ENCODE measurements at places on chromosomes 2 and 18. TPM values are rescaled to one million over a fixed set of nuclear protein-coding genes. Genes with fewer than 3 reads are reported as not detected.

Gene TPO
- 3.9 TPM for polyA plus RNA-seq

Gene BCL2L11
- polyA plus RNA-seq: 12.6 TPM

DNA sequence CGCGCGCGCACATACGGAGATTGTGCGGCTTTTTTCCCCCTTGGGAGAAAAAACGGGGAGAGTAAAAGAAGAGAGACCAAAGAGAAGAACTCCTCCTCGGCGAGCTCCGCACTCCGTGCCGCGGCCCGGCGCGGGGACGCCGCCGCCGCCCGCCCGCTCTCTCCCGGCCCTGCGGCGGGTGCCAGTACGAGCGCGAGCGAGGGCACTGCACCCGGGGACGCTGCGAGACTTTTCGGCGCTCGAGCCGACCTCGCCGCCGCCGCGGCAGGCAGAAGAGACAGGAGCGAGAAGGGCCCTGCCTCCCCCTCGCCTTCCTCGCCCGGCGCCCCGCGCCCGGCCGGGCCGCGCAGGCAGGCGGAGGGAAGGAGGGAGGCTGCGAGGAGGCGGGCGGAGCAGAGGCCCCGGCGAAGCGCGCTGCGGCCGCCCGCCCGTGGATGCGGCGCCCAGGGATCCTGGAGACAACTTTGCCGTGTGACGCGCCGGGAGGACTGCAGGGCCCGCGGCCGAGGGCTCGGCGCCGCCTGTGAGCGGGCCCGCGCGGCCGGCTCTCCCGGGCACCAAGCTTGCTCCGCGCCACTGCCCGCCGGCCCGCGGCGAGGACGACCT is 857 bp upstream of the INHBB start:
- H3K27me3 ChIP-seq: peaks cover 95% of the 10 kb centered on the region
- peak overlapping the region; percentile 55 for H3K4me3 ChIP-seq
- DNase-seq: no peak
- H3K4me1 ChIP-seq: peaks cover 46% of the 10 kb centered on the region
- no peak overlapping the region for H3K27ac ChIP-seq
- no peaks in the 10 kb centered on the region for H3K36me3 ChIP-seq

DNA sequence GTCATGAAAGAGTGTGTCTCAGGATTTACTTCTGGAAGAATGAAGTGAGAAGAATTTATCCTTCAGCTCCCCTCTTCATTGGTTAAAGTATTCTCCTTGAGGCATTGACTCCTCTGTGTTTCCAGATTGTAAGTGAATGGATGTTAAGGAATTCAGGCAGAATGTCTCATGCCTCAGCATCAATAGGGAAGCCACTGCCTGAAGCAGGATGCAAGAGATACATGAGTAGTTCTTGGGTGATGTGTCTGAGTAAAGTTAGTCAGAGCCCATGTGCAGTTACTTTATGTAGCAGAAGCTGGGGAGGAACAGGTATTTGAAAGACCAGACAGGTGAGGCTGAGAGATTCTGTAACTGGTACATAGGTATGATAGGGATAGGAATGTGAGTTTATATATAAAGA is 34.0 kb upstream of the TMEFF2 start:
- H3K4me3 ChIP-seq: no peak overlapping the region
- no peaks in the 10 kb centered on the region for H3K27me3 ChIP-seq

- H3K27me3 ChIP-seq: no peaks in the 10 kb centered on the region
- no peaks in the 10 kb centered on the region for H3K4me1 ChIP-seq
- H3K27ac ChIP-seq: no peak overlapping the region
- no peak for DNase-seq
- H3K36me3 ChIP-seq: no peaks in the 10 kb centered on the region
Measured at GRCh38 chr2:80167284-80167808, 137.2 kb downstream of the LRRTM1 start.

- H3K36me3 ChIP-seq: no peaks in the 10 kb centered on the region
- H3K27ac ChIP-seq: no peak overlapping the region
- H3K27me3 ChIP-seq: no peaks in the 10 kb centered on the region
- no peak for DNase-seq
Measured at GRCh38 chr2:160868891-160869290, 291.3 kb upstream of the TANK start.

DNA sequence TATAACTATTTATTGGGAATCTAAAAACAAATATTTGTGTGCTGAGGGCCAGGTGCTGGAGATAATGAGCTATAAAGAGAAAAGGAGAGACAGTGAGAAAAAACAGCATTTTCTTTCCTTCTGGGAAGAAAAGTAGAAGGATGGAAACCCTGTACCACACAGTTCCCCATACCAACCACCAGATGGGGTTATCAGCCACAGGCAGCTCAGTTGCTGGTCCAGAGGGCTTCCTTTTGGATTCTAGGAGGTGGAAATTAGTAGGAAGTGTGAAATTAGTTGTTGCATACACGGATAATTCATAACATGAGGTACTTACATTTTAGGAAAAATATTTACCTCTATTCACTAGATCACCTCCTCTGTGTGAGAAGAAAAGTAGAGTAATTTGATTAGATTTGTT is 237.0 kb upstream of the FOSL2 start:
- H3K4me1 ChIP-seq: peaks cover 9% of the 10 kb centered on the region
- no peak overlapping the region for H3K4me3 ChIP-seq
- H3K36me3 ChIP-seq: no peaks in the 10 kb centered on the region
- DNase-seq: no peak
- H3K27me3 ChIP-seq: no peaks in the 10 kb centered on the region

DNA sequence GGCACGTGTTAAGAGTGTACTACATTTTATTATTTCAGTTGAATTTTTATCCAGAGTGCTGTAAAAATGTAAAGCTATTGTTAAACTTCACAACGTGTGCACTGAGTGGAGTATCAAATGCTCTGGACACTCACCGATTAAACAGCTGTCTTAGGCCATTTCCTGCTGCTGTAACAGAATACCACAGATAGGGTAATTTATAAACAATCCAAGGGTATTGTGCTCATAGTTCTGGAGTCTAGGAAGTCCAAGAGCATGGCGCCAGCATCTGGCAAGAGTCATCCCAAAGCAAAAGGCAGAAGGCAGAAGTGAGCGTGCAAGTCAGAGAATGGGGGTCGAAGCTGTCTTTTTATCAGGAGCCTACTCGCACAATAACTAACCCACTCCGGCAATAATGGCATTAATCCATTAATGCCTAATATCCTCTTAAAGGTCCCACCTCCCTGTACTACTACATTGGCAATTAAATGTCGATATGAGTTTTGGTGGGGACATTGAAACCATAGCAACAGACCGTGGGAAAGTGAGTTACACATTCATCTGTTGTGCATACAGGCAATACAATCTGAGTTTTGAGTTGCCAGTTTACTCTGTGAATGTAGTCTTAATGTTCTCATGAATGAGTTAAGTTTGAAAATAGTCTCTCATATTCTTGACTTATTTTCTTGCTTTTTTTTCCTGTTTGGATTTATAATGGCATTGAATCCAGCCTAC is 64.8 kb downstream of the ARMC9 start:
- no peak overlapping the region for H3K27ac ChIP-seq
- H3K4me3 ChIP-seq: no peak overlapping the region
- no peaks in the 10 kb centered on the region for H3K27me3 ChIP-seq
- H3K36me3 ChIP-seq: peaks cover 51% of the 10 kb centered on the region

Gene NLRC4
- 0.60 TPM for polyA plus RNA-seq

DNA sequence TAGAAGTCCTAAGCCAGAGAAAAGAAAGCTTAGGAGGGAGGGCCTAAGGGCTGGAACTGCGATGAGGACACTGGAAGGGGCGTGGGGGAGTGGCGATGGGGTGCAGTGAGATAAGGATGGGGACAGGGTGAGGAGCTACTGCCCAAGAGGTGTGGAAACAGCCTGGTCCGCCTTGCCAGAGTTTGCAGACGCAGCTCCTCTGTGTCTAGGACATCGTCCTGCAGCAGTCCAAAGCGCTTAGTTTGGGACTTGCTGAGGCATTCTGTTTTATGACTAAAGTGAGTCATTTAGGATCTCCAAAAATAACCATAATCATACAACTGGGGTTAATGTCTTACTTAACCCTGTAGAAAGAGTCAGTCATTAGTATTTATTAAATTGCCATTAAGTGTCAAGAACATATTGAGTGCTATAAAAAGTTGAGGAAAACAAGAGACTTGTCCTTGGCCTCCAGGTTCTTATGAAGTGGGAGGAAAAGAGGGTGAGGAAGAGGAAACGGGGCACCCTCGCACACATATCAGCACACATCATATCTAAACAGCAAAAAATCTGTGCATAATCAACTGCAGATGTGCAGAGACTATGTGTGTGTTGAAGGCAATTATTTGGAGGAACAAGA is 74.8 kb downstream of the CDK15 start:
- no peak for DNase-seq

- DNase-seq: no peak
- no peak overlapping the region for H3K4me3 ChIP-seq
- peaks cover 16% of the 10 kb centered on the region for H3K4me1 ChIP-seq
- H3K27me3 ChIP-seq: no peaks in the 10 kb centered on the region
- no peak overlapping the region for H3K27ac ChIP-seq
Measured at GRCh38 chr18:38009320-38009719, 443.7 kb upstream of the CELF4 start.

DNA sequence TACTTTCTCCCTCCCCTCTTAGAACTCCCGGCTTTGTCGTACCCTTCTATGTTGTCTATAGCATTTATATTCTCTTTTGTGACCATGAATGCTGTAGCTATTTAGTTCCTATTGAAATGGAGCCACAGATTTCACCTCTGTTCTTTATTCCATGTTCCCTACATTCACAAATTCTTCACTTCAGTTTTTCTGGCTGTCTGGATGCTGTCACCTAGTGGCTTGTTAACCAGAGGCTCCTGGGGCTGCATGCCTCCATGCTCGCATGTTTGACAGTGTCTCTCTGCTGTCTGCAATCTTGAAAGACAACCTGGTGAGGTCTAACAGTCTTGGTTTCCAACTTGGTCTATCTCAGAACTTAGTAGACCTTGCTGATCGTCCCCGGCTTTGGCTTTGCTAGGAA is 48.2 kb downstream of the CFAP221 start:
- H3K4me3 ChIP-seq: no peak overlapping the region
- H3K36me3 ChIP-seq: no peaks in the 10 kb centered on the region
- H3K4me1 ChIP-seq: no peaks in the 10 kb centered on the region
- no peak for DNase-seq
- no peak overlapping the region for H3K27ac ChIP-seq

DNA sequence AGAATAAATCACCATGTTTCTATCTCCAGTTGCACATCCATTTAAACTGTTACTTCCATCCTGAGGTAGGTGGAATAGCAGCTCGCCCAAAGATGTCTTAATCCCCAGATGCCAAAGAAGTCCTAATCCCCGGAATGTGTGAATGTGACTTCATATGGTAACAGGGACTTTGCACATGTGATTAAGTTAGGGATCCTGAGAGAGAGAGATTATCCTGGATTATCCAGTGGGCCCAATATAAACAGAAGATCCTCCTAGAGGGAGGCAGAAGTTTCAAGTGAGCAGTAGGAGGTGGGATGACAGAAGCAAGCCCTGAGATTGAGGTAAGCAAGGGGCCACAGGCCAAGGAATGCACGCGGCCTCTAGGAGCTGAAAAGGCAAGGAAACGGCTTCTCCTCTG is 19.8 kb downstream of the CREG2 start:
- no peaks in the 10 kb centered on the region for H3K36me3 ChIP-seq
- H3K27me3 ChIP-seq: no peaks in the 10 kb centered on the region
- DNase-seq: no peak
- H3K27ac ChIP-seq: no peak overlapping the region

DNA sequence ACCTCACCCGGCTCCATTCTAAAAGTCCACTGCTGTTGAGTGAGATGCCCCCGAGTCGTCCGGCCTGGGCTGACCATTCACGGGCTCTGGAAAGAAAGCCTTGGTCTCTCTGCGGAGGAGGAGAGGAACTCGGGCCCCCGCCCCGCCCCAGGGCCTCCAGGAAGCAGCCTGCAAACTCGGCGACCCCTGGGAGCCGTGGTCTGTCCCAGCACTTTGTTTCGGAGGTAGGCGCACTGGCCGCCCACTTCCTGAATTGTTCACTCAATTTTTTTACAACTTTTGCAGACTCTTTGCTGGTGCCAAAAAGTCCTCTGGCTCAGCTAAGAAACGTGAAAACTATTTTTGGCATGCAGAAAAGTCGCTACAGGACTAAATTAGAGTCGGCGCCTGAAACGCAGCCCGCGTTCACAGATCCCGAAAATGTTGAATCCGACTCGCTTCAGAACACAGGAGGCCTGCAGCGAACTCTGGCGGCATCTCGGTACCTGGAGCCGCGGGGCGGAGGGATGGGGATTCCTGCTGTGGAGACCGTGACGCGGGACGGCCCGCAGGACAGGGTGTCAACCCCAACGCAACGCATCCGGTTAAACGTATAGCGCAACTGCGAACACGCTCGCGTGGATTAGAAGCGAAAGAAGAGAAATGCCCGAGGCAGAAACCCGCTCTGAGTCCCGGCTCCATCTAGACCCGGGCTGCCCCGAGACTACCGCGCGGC is 1.5 kb downstream of the PXDN start:
- H3K36me3 ChIP-seq: no peaks in the 10 kb centered on the region
- peak overlapping the region; percentile 99 for H3K27ac ChIP-seq
- H3K4me1 ChIP-seq: peaks cover 51% of the 10 kb centered on the region
- peak overlapping the region; percentile 67 for H3K4me3 ChIP-seq
- peak; percentile 96 for DNase-seq

DNA sequence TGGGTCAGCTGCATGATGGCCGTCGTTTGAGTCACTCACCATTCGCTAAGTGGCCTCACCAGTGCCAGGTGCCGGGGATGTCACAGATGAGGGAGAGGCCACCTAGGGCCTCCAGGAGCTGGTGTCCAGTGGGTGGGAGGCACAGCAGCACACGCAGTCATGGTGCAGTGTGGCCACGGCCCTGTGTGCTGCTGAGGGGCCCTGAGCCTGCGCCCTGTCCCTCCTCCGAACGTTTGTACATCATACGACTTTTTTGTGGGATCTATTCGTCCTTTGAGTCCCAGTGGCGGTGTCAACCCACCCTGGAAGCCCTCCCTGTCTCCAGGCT is 30.1 kb upstream of the ODC1 start:
- no peak overlapping the region for H3K27ac ChIP-seq
- H3K4me3 ChIP-seq: no peak overlapping the region
- no peaks in the 10 kb centered on the region for H3K4me1 ChIP-seq
- no peaks in the 10 kb centered on the region for H3K36me3 ChIP-seq
- peak; percentile 25 for DNase-seq

Gene SOX11
- polyA plus RNA-seq: under 0.01 TPM

Gene WDR75
- 9.6 TPM for polyA plus RNA-seq
